ENCODE measurements at places on chromosomes 12 and 14.

GRCh38 chr14:56357428-56357827, 222.2 kb upstream of the TMEM260 start:
- DNase-seq = no peak

DNA sequence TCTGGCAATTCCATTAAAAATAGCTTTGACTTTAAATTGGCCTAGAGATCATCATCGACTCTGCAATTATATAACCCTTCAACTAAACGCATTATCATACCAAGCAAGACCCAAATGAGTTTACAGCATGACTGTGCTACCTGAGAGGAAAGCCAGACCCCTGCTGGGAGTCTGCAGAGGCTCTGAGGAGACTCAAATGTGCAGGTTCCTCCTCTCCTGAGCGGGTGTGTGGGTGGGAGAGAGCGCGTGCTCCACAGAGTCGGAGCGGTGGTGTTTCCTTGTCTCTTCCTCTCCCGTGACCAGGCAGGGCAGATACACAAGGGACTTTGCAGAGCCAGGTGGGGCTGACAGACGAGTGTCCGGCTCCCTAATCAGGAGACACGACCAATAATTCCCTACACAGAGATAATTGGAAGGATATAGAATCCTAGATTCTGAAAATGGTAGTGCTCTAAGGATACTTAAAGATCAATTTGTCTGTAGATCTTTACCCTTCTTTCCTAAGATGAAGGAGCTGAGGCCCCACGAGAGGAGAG, 74.1 kb downstream of the SLC8A3 start:
- no peak for DNase-seq

DNA sequence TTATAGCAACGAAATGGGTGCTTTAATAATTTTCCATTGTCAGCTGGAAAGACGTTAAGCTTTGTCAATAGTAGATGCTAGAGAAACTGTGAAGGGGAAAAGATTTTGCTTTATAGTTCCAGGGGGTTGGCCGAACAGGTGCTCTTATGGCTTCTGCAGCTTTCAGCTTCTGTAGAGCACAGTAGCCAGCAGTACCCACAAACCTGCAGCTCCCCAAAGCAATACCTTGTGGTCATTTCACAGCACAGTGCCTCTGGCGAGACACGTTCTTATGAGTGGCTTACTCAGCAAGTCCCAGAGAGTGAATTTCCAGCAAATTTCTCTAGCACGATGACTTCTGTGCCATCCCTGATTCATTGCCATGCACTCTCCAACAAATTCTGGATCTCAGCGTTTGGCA, 416.3 kb upstream of the ATP2B1 start:
- no peak for DNase-seq

GRCh38 chr14:53872681-53873089, 83.9 kb downstream of the BMP4 start:
- DNase-seq = no peak

Measured in T-helper 2 cell treated with Interferon-gamma antibody and Interleukin-4, amounts not matched to agents 5 μg/mL and 100 μg/mL, for 36 hours (primary cell).